GM12865 (cell line): ENCODE measurements at places on chromosomes 11 and 22.
A peak's percentile ranks its signal among the peaks of the same experiment; 100 is the strongest.

DNA sequence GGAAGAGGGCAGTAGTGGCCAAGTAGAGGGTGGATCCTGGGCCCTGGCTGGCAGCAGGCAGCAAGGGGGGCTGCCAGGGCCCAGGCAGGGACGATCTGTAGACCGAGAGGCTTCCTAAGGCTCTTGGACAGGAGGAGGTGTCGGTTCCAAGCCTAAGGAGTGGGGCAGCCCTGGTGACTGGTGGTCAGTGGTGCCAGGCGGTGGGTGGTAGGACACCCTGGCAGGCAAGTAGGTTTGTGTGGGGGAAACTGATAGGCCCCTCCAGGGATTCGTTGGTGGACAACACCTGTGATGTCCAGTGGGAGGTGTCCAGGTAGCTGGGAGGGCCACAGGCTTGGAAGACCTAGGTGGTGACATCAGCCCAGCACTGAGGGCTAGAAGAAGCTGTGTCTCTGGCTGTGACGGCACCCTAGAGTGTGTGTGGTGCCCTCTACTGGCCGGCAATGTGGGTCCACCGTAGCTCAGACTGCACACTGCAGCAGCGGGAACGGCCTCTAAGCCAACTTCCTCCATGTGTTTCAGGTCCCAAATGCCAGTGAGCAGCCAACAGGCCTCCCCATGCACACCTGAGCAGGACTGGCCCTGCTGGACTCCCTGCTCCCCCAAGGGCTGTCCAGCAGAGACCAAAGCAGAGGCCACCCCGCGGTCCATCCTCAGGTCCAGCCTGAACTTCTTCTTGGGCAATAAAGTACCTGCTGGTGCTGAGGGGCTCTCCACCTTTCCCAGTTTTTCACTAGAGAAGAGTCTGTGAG is 9.4 kb upstream of the SAMM50 start:
- peak; percentile 74 for DNase-seq

GRCh38 chr11:121582296-121582695 is 129.5 kb upstream of the SORL1-AS1 start:
- no peak for DNase-seq

DNA sequence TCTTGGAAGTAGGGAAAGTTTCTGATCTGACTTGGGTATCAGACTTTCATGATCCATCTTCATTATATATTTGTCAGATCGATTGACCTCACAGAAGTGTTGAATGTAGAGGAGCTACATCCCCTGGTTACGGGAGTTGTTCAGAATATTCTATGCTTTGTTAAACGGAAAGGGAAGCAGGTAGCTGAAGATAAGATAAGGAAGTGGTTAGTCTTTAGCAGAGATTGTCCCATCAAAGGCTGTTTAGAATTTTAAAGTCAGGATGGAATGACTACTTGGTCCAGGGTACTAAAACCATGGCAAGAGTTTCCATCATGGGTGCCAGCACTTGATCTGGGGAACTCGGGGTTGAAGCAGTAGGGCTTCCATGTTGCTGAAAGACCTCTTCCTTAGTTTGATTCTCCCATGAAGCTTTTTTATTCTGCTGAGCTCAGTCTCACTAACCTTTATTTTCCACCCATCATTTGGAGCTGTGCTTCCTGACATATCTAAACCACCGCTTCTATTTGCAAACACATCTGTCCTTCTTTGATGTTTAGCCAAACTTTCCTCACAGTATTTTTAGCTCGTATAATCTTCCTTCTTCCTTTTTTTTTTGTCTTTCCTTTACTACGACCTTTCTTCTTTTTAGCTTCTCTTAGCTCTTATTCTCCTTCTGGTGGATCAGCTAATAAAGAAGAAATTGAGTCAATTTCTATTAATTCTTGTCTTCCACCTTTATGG is 4.0 kb upstream of the C22orf31 start:
- DNase-seq, result no peak

GRCh38 chr11:68142028-68142412 is 20.8 kb upstream of the CHKA start:
- peak; percentile 17 for DNase-seq

DNA sequence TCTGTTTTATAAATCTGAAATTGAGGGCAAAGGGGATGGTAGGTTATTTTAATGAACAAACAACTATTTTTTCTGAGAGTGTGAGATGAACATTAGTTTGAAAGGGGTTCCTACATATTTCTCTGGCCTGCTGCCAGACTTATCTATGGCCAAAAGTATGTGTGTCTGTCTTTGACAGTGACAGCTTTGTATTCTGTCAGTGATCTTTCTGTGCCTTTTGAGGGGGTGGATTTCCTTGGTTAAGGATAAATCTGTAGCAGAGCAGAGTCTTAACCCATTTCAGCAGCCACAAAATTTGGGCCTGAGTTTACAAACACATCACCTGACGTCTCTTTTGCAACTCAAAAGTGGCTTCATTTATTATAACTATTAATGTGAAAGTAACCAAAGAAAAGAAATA is 30.9 kb downstream of the ZFTA start:
- DNase-seq, result no peak

DNA sequence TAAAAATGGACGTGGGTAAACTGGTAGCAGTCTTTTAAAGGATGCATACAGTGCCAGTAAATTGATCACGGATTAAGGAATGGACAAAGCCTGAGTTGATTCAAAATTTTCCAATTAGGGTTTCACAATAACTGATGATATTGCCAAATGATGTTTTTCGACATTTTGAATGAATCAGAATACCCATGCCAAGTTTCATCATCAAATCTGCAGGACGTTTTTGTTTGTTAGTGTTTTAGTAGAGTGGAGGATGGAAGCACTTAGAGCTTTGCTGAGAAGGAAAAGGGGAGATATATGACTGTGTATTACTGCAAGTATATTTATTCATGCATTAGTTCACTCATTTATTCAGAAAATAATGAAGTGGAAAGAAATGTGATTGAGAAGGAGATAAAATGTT is 78.3 kb downstream of the SLC17A6 start:
- no peak for DNase-seq

DNA sequence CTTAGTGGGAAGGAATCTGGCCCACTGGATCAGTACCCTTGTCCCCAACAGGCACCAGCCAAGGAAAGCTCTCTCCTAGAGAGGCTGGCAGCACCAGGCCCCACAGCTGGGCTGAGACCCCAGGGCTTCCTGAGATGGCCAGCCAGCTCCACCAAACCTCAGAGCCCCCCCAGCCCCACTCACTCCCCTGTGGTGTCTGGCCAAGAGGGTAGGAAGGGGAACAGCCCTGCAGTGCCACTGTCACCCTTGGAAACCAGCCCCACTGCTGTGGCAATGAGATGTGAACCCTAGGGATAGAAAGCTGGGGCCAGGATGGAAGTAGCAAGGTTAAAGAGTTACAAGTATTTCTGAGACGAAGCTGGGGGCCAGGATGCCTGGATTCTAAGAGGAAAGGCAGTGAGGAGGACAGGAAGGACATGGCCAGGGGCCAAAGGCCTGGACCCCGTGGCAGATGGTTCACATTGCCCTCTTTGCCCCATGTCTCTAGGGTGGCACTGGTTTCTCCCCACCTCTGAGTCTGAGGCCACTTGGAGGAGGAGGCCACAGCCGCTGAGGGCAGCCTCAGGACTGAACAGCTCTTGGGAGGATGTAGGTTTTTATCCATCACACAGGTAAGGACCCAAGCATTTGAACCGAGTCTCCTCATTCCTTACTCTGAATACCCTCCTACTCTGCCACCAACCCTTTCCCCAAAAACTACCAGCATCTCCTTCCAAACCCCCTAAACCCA is 28.8 kb downstream of the NRXN2 start:
- DNase-seq, result no peak

- DNase-seq, result no peak
These were observed 9.0 kb downstream of the TUBA8 start for GRCh38 chr22:18119409-18120110.

- no peak for DNase-seq
These were observed 44.9 kb upstream of the CLTCL1 start for GRCh38 chr22:19336133-19337075.

DNA sequence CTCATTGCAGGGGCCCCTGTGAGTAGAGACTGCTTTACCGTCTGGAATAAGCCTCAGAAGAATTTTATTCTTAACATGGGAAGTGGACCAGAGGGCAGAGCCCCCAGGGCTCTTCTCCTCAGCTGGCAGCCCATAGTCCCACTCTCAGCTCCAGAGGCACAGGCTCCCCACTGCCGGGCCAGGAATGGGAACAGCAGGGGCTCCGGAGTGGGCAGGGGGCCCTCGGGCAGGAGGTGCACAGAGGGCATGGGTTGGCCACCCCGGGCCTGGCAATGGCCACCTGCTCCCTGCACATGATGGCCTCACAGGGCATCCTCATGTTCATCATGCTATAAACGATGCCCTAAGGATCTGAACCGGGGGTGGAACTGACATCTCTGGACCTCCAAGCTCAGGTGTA is 1469.7 kb downstream of the BRD1 start:
- no peak for DNase-seq

- peak; percentile 48 for DNase-seq
These were observed 624 bp downstream of the TMEM41B start for GRCh38 chr11:9313648-9314290.

- DNase-seq, result no peak
These were observed 2.3 kb upstream of the CATSPERZ start for GRCh38 chr11:64297699-64298358.

GRCh38 chr22:26610996-26611395 is 6.8 kb downstream of the CRYBB1 start:
- DNase-seq, result peak; percentile 35

DNA sequence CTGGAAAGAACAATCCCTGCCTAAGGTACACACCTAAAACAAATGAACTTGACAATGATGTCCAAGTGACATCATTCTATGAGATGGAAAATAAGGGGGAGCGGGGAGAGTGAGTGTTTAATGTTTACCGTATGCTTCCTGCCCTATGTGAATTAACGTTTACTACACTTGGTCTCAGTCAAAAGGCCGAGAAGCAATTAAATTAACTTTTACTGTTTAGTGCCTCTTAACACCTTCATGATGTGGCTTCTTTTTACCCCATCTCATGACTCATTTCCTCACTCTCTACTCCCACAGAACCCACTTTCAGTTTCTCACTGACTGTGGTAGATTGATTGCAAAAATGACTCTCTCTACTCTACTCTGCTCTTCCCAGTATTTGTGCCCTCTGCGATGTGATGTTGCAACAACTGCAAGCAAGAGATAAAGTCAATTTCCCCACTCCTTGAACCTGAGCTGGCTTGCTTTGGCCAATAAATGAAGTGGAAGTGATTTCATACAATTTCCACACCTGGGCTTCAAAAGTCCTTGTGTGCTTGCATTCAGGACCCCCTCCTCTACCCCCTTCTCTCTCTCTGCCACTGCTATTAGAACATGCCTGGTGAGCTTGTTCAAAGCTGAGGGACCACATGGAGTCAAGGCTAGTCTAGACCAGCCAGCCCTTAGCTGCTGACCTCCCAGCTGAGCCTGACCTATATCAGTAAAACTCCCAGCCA is 11.6 kb upstream of the ALKBH3 start:
- peak; percentile 78 for DNase-seq

DNA sequence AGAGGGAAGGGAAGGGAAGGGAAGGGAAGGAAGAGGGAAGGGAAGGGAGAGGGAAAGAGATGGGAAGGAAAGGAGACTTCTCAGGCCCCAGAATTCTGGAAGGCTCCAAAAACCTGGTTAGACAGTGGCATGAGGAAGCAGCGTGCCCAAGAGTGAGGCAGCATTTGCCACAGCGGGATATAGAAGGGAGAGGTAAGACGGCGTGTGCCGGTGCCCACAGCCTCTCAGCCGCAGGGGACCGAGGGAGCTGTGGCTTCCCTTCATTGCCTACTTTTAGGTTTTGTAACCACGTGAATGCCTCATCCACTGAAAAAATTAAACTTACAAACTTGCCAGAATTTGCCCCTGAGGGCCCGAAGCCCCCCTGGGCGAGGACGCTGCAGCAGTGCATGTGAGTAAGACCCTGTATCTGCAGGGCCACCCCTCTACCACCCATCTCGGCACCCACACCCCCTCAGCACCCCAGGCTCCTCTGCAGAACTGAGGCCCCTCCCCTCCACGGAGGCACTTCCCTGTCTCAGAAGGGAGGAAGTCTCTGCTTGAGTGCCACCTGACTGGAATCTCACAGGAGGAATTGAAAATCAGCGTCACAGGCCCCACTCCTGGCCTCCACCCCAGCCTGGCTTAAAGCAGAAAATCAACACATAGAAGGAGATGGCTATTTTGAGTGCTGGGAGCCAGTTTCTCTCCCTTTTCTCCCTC is 58.1 kb downstream of the LINC01488 start:
- no peak for DNase-seq

- DNase-seq, result no peak
These were observed 1404.2 kb downstream of the BRD1 start for GRCh38 chr22:48423481-48423911.

- no peak for DNase-seq
These were observed 2.6 kb upstream of the MCM5 start for GRCh38 chr22:35397095-35397904.

DNA sequence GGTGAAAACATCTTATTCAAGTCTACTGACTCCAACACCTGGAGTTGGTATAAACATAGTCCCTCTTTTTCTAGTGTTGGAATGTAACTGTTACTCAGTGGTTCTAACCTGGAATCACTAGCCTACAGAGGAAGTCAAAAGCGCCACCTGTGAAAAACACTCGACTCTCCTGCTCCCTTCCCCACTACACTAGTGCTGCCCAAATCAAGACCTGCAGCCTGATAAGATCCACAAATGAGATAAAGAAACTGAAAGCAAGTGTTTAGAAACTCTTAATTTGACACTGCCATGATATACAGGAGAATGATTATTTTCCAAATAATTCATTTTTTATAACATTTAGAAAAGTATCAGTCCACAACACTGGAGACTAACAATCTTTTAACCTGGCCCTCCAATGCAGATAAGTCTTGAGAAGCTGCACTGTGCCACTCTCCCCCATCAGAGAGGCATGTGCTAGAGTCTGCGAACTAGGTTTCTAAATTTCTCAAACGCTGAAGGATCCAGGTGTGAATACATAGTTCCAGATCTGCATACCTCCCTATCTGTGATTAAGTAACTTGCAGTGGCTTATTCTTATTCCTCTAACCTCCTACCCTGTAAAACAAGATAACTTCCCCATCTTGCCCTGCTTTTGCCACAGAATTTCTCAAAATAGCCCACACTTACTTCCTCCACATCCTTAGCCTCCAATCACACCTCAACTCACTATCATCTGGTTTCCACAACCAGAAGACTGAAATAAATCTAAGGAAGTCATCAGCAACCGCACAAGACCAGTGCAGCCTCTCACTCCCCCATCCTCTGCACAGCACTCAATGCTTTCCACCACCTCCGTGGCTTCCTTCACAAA is 88.1 kb downstream of the RRAS2 start:
- DNase-seq, result peak; percentile 58
